Left ventricle myocardium superior (tissue), 1 donor: ENCODE measurements at places on chromosomes 16 and 17. TPM values are rescaled to one million over a fixed set of nuclear protein-coding genes. Genes with fewer than 3 reads are reported as not detected.
A peak's percentile ranks its signal among the peaks of the same experiment; 100 is the strongest.

GRCh38 chr16:23293016-23293415, 9.1 kb upstream of the SCNN1B start:
- DNase-seq = no peak

TP53TG3F gene
- total RNA-seq = not detected

GRCh38 chr16:68444056-68444657, 4.2 kb downstream of the SMPD3 start:
- DNase-seq = peak; percentile 40

RNF43 gene
- 6.6 TPM for total RNA-seq

- no peak for DNase-seq
These were observed 559 bp downstream of the MVD start for GRCh38 chr16:88662222-88662842.

GRCh38 chr17:69916761-69917160, 158.3 kb upstream of the KCNJ16 start:
- no peak for DNase-seq

NLGN2 gene
- total RNA-seq = 6.5 TPM

- peak; percentile 17 for DNase-seq
These were observed 78.2 kb downstream of the AMFR start for GRCh38 chr16:56347166-56347565.

DNA sequence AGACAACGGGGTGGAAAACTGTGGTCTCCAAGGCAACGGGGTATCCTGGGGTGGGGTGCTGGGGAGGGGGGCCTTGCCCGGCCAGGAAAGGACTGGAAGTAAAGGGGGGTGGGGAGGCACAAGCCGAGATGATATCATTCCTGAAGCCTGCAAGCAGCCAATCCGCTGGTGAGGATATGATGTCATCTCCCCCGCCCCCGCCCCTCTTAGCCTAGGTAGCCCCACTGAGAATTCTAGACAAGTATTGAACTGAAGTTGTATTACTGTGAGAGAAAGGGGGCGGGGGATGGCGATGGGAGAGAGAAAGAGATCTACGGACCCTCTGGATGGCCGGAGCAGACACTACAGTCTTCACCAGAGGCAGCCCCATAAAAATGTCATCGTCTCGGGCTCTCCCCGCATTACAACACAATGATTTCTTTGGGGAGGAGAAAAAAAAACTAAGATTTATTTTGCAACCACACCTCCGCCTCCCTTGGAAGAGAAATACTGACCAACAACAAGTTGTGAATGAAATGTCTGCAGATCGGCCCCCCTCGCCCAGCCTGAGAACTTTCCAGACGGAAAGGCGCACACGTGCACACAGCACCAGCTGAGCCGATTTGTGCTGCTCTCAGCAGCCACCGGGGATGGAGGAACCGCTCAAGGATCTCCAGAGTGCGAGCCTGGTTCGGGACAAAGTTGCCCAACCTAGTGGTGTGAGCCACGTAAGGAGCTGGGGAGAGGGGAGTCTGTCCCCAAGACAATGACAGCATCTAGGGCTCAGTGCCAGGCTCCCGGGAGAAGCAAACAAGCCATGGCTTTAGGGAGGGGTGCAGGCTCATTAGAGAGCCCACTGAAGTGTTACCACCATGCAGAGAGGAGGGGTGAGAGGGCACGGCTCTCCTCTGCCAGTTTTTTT, 222.1 kb downstream of the SOX9 start:
- DNase-seq = peak; percentile 53

HSPB9 gene
- 0.12 TPM for total RNA-seq
